ENCODE measurements at places on chromosomes 2 and 18. TPM values are rescaled to one million over a fixed set of nuclear protein-coding genes. Genes with fewer than 3 reads are reported as not detected.

Gene ORMDL1
- 96.1 TPM for polyA plus RNA-seq

GRCh38 chr18:63290821-63291200, 28.8 kb downstream of the BCL2 start:
- DNase-seq = no peak

Gene SLC9A4
- polyA plus RNA-seq = 6.1 TPM

- no peak for DNase-seq
Observed at GRCh38 chr2:238573065-238573778, 146.5 kb downstream of the ASB1 start.

DNA sequence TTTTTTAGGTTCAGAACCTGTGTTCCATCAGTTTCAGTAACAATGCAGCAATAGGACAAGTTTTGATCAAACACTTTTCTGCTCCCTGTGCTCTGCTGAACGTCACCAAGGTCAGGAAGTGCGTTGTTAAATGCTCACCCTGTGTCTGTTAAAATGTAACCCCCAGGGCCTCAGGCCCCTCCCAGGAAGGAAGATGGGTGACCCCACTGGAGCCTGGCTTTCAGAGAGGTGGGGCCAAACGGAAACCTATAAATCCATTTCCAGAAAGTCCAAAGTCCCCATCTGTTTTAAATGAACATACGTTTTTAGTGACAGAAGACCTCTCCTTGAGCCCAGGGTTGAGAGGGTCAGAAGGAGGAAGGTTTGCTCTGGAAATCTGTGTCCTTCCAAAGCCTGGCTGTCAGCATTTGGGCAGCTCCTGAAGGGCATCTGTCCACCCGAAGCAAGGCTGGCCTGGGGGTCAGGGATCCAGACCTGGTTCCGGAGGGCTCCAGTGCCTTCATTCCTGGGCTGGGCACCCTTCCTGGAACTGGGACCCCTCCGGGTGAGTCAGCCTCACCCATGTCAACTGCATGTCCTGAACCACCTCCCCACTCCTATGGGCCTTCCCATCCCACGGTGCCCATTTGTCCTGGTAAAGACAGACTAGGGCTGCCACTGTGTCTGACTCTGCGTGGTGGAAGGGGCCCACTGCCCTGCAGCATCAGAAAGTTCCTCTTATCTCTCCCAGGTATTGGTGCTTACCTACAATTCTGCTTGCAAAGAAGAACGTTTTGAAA, 117.4 kb upstream of the COPS8 start:
- no peak for DNase-seq

GRCh38 chr2:46123013-46123412, 174.2 kb upstream of the EPAS1 start:
- DNase-seq = no peak

DNA sequence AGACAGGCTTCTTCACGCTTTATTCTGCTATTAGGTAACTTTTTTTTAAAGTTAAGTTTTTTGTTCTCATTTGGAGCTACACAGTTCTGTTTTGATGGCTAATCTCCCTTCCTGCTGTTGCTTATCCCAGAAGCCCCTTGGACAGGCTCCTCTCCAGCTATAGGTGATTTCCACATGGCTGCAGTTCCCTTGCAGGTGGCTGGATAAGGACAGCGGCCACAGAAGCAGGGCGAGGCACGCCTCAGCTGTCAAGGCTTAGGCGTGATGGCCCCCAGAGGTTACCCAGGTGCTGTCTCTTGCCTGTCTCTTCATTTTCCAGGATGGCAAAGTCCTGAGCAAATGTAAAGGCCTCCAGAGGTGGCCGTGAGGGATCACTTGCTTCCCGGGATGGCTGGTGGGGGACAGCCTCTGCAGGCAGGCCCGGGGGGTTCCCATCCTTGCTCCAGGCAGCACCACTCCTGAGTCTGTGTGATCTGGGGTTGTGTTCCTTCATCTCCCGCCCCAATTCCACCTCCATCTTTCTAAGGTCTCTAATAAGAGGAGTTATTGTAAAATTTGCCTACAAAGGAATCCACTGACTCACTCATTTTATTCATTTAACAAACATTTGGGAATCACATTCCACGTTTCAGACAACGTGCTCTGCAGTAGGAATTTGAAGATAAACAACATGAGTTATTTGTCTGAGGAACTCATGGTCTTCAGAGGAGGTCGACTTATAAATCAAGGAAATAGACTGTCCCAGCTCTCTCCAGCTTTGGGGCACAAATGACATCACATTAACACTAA, 53.4 kb downstream of the NAPG start:
- no peak for DNase-seq

- DNase-seq = no peak
Observed at GRCh38 chr2:214377286-214377624, 33.6 kb upstream of the VWC2L start.

DNA sequence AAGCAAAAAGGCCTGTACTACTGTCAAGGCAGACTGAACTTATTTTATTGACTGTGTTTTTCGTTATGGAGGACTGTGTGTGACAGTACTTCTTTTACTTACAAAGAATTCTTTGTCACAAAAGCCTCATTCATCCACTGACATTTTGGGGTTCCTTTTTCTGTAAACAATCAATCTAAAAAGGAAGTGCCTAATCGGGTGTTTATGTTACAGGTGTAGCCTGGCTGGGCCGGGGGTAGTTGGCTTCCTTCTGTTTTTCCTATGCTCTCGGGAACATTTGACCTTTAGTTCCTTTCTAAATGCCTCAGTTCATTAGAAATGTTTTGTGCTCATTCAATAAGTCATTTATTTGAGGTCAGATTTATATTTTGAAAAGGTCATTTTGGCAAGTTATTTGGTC, 8.3 kb downstream of the ZCCHC2 start:
- no peak for DNase-seq

DNA sequence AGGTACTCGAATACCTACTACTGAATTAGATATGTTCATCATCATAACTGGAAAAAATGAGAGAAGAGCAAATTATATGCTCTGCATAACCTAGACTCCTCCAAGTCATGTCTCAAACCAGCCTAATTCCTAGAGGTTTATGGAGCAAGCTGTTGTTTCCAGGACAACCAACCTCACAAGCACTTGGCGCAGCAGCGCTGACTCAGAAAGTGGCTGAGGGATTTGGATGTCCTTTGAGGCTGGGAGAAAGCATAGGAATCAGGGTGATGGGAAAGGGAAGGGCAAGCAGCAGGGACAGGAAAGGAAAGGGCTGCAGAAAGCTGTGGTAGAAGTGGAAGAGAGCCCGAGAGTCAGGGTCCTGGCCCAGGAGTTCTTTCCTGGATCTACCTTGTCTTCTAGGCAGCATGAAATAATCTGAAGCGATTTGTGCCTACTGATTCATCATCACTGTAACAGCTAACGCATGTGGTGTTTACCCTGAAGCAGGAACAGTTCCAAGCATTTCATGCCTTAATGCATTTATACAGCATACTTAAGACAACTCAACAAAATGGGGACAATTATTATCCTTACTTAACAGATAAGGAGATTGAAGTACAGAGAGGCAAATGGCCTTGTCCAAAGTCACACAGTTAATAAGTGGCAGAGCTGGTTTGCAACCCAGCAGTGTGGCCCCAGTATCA, 3.7 kb downstream of the PLEK start:
- DNase-seq = peak; percentile 16

DNA sequence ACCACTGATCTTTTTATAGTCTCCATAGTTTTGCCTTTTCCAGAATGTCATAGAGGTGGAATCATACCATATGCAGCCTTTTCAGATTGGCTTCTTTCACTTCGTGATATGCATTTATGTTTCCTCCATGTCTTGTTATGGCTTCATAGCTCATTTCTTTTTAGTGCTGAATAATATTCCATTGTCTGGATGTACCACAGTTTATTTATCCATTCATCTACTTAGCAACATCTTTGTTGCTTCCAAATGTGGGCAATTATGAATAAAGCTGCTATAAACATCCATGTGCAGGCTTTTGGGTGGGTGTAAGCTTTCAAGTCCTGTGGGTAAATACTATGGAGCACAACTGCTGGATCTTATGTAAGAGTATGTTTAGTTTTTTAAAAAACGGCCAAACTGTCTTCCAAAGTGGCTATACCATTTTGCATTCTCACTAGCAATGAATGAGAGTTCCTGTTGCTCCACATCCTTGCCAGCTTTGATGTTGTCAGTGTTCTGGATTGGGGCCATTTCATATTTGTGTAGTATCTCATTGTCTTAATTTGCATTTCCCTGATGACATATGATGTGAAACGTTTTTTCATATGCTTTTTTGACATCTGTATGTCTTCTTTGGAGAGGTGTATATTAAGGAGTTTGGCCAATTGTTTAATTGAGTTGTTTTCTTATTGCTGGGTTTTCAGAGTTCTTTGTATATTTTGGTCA, 20.6 kb downstream of the STPG4 start:
- DNase-seq = no peak

Gene SUMO1
- 232 TPM for polyA plus RNA-seq

DNA sequence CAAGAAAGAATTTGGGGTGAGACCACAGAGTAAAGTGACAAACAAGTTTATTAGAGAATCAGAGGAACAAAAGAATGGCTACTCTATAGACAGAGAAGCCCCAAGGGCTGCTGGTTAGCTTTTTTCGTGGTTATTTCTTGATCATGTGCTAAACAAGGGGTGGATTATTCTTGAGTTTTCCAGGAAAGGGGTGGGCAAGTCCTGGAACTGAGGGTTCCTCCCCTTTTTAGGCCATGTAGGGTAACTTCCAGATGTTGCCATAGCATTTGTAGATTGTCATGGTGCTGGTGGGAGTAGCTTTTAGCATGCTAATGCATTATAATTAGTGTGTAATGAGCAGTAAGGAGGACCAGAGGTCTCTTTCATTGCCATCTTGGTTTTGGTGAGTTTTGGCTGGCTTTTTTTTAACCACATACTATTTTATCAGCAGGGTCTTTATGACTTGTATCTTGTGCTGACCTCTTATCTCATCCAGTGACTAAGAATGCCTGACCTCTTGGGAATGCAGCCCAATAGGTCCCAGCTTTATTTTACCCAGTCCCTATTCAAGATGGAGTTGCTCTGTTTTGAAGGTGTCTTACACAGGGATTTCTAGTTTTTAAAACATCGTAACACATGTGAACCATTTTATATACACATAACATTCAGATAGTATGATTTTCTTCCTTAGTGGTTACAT, 77.8 kb downstream of the MYO1B start:
- DNase-seq = no peak

Gene ANKRD30BL
- polyA plus RNA-seq = 0.22 TPM

GRCh38 chr18:77000527-77000926, 132.1 kb downstream of the MBP start:
- no peak for DNase-seq

GRCh38 chr2:49306925-49307324, 152.6 kb upstream of the FSHR start:
- no peak for DNase-seq

DNA sequence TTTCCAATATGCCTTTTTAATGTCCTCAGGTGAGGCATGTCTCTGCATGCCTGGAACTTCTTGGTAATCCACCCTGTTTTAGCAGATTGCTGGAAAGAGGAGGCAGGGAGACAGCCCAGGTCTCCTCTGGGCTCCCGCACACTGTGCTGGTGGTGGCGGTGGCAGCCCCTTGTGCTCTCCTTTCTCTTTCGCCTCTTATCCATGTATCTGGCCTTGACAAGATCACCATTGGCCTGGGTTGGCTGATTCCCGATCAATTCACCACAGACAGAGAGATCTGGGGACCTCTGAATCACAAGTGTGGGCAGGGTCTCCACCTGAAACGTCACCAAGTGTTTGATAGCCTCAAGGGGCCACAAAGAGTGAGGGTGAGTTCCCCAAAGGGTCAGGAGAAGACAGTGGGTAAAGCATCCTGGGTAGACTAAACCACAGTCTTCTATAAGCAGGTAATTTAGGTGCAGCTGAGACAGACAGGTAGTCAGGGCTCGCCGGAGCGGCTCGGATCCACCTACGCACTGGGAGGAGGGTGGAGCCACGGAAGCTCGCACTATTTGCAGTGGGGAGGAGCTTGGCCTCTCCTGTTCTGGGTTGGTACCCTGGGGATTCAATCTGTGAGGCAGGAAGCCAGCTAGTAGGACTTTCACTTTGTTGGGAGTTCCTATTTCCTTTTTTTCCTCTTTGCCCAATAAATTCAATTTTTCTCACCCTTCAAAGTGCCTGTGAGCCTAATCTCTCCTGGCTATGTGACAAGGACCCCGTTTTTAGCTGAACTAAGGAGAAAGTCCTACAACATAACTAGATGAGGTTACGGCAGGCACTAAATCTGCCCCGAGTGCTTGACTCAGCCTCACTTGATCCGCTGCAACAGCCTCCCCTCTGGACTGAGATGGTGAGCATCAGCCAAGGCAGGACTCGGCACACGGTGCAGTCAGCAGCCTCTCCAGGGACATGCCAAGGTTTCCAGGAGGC, 57.6 kb downstream of the SLC4A3 start:
- no peak for DNase-seq

All from right renal cortex interstitium (tissue), 3 donors.